ENCODE measurements at places on chromosomes 1 and 21.

GRCh38 chr1:72006092-72006491 lies 276.2 kb downstream of the NEGR1 start:
- DNase-seq, result no peak

- DNase-seq, result no peak
These were observed 905 bp downstream of the LIX1L start for GRCh38 chr1:145956781-145957442.

- no peak for DNase-seq
These were observed 917 bp downstream of the STX12 start for GRCh38 chr1:27773826-27774445.

DNA sequence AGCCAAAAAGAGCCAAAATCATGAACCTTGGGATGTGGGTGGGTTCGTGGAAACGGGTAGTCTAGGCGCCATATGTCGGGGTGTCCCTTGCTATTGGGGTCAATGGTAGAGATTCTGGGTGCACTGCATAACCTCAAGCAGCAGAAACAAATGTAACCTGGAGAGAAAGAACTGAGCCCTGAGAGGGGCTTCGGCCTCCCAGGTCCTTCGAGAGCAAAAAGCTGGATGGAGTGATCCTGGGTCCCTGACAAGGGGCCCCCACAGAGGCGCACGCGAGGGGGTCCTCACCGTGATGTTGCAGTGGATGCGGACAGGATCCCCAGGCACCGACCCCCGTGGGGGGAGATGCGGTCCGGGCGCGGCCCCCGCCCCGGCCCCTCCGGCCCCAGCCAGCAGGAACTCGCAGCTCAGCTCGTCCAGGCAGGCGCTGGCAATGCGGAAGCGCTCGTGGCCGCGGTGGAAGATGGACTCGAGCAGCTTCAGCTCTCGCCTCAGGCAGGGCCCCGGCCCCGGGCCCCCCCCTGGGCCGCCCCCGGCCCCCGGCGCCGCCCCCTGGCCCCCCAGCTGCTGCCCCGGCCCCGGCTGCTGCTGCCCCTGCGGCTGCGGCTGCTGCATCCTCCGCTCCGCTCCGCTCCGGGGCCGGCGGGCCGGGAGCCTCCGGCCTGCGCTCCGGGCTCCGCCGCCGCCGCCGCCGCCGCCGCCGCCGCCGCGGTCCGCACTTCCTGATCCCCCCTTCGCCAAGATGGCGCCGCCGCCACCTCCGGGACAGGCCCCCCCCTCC lies at the start of gene UBE2Q1:
Gene UBE2Q1 (minus strand): TSS at position 724 of the 781 bp plus-strand sequence. CDS start 109 bp downstream, at position 615.
- peak; percentile 60 for DNase-seq

GRCh38 chr1:61266738-61267137 lies 184.4 kb downstream of the NFIA start:
- no peak for DNase-seq
